ENCODE measurements at places on chromosomes 4 and X.

GRCh38 chr4:123556526-123556925 is 159.9 kb downstream of the SPRY1 start:
- no peak for DNase-seq

GRCh38 chrX:109393859-109394258 is 88.0 kb downstream of the GUCY2F start:
- DNase-seq: no peak

- no peak for DNase-seq
Measured at GRCh38 chr4:104248726-104249125, 246.0 kb downstream of the CXXC4 start.

GRCh38 chr4:8053688-8054449 is 104.7 kb downstream of the ABLIM2 start:
- DNase-seq: no peak

DNA sequence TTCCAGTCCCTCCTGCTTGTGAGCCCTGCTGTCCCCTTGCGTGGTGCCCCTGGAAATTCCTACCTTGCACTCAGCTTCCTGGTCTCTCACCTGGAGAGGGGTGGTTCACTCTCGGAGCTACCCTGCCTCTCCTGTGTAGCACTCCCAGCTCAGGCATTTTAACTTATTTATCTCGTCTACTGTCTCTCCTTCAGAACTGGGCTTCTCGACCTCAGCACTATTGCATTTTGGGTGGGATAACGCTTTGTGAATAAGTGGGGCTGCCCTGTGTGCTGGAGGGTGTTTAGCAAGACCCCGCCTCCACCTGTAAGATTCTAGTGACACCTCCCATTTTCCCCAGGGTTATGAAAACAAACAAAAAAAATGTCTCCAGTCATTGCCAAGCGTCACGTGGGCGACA is 56.0 kb upstream of the SORCS2 start:
- no peak for DNase-seq

- DNase-seq: no peak
Measured at GRCh38 chrX:130378024-130378669, 7.3 kb downstream of the GPR119 start.

DNA sequence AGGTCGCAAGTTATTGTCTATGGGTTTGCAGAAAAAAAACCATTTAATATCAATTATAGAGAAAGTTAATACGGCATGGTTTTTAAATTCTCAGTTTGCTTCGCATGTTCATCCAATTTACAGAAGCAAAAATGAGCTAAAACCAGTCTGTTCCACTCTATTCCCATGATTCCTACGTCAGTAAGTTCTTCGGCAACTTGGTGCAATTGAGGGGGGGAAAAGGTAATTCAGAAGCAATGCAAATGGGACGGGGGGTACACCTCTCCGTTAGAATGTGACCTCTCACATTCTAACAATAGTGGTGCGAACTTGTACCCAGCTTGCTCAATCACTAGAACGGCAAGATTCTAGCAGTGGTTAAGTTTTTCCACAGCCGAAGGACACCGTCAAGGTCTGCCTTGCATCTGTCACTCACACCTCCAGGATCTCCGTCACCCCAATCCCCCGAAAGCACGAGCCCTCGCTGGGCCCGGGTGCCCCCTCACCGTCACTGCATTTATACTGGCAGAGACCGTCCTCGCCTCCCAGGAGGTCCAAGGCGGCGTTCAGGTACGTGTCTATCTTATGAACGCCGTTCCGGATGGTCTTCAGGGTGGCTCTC is 653 bp downstream of the PLA2G12A start:
- DNase-seq: no peak

- no peak for DNase-seq
Measured at GRCh38 chrX:118627084-118627758, 100.2 kb upstream of the IL13RA1 start.

- DNase-seq: no peak
Measured at GRCh38 chr4:184934961-184935360, 83.3 kb upstream of the HELT start.

GRCh38 chr4:116361790-116362189 is 723.6 kb downstream of the TRAM1L1 start:
- no peak for DNase-seq

- no peak for DNase-seq
Measured at GRCh38 chr4:115274545-115274944, 161.1 kb upstream of the NDST4 start.

DNA sequence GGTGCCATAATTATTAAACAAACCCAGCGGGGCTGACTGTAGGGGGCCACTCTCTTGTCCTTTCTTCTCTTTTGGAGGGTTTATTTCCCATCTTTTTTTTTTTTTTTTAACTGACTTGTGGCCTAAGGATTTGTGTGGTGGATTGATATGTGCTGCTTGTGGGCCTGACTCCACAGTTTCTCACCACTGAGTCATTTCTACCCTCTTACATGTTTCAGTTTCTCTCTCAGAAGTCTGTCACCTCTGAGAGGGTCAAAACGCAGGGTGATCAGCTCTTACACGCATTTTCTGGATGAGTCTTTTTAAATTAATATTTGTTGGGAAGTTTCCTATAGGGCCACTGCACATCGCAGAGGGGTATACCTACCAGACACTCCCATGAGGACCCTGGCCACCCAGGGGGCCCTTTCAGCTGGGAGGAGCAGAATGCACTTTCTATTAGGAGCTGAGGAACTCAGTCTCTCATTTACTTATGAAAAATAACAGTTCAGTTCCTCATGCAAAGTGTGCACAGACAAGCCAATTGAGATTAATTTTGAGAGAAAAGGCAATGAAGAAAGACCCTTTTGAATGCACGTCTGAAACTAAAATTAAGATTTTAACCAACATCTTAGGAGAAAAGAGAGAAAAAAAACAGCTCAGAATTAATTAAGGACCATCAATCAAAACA is 407.9 kb downstream of the TECRL start:
- DNase-seq: no peak

- DNase-seq: no peak
Measured at GRCh38 chr4:175954685-175955084, 111.0 kb upstream of the WDR17 start.

GRCh38 chrX:18873189-18873791 is 110.6 kb downstream of the PHKA2 start:
- DNase-seq: peak; percentile 66

DNA sequence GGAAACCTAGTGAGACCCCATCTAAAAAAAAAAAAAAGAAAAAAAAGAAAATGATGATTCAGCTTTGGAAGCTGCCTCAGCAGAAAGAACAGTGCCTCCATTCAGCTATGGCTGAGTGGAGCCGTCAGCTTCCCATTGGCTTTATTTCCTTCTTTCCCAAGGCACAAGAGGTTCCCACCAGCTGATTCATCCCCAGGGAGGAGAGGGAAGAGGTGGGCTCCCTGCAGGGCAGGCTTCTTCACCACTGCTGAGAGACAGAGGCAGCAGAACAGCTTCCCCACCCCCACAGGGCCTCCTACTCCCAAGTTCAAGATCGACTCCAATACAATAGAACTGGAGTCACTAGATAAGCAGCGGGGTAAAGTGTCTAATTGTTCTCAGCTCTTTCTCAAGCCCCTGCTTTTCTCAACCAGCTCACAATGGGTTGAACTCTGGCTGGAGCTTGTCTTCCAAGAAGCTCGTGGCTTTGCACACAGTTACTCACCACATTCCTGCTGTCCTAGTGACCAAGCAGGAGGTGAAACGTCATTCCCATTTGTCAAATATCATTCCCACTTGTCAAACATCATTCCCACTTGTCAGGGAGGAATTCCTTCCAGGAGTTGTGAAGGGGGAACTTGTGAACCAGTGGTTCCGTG is 47.8 kb downstream of the FHDC1 start:
- peak; percentile 9 for DNase-seq

DNA sequence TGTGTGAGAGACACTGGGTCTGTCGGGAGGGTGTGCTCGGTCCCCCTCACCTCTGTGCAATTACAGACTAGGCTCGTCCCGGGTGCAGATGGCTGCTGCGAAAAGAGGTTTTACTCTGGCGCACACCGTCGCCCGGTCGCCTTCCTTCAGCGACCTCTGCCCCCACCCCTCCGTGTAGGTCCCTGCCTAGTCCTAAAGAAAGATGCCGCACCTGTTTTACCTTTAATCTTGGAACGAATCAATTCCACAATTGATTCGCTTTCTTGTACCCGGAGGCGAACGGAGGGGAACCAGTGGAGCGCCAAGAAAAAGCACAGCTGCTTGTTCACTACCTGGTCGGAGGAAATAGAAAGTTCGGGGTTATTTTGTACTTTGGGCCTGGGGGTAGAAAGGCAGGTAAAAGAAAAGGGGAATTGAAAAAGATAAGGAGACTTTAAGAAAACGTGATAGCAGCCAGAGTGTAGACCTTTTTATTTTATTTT is 1.2 kb downstream of the NPNT start:
- no peak for DNase-seq

GRCh38 chrX:97527725-97528124 is 644.0 kb downstream of the RPA4 start:
- no peak for DNase-seq

- no peak for DNase-seq
Measured at GRCh38 chrX:65582450-65583082, 48.0 kb upstream of the LAS1L start.

GRCh38 chrX:80602036-80602860 is 182.0 kb downstream of the TENT5D start:
- no peak for DNase-seq

DNA sequence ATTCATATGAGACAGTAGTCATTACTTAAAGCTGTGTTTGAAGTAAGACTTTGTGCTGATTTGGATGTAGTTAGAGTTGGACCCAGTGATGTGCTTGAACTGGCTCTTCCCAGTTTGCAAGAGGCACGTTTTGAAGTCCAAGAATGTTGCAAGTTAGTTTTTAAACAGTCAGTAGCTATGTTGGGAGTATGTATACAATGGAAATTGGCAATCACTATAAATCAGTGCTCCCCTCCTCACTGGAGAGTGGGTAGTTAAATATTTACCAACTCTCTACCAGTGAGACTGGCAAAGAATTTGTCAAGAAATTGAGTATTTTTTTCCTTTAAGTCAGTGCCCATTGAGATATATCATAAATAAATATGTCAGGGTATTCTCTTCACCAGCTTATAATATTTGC is 191.9 kb upstream of the SPRY1 start:
- DNase-seq: no peak

- no peak for DNase-seq
Measured at GRCh38 chr4:18077808-18078207, 56.3 kb upstream of the LCORL start.

- DNase-seq: peak; percentile 83
Measured at GRCh38 chr4:90127223-90127705, at the start of gene CCSER1. Gene CCSER1 (plus strand): TSS chr4:90127394.

DNA sequence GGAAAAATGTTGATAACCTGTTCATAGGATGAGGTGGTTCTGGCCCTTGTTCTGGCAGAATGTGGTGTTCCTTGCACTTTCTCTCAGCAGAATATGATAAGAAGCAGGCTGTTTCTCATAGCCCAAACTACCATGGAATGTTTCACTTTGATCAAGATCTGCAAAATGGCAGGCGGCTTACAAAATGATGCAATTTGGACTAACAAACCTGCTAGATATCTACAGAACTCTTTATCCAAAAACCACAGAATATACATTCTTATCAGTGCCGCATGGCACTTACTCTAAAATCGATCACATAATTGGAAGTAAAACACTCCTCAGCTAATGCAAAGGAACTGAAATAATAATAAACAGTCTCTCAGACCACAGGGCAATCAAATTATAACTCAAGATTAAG is 55.9 kb upstream of the ABCB7 start:
- DNase-seq: no peak

DNA sequence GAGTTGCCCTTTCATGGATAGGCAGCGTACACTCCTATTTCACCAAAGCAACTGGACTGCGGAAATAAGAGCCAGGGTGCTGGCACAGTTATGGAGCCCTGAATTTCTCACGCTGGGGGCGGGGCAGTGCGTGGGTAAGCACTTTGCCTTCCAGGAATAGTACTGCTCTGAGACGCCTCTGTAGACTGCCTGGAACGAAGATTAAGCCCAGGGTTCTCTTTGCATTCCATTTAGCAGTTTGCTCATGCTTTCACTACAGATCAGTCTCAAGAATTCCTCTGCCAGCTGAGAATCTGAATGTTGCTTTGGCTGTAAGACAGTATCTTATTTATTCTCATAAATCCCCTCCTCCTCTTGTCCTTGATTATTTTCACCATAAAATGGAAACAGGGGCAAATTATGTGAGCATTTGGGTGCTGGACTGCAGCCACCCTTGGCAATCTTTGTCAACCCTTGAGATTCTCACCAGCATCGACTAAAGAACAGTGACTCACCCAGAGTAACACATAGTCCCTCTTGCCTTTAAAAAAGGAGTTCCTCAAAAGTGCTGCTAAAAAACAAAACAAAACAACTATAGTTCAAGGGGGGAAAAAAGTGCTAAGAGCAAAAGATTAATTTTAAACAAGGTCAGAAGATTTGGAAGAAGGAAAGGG is 88.9 kb upstream of the CITED1 start:
- no peak for DNase-seq

GRCh38 chr4:110886270-110886669 is 263.4 kb upstream of the PITX2 start:
- no peak for DNase-seq

DNA sequence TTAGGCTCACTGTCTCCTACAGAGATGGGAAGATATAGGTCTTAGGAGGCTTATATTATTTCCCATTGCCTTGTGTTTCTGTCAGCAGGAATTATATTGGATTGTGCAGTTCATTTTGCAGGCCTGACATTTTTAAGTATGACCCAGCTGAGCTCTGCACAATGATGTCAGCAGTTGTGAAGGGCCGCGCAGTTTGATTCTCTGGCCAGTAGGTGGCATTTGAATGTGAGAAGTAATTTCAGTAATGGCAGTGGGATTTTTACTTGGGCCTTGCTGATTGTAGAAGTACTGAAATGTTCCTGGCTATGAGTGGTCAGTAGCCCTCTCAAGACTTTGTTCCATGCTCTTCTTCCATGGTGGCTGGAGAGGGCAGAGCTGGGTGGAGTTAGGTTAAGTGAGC is 247.2 kb upstream of the MTMR8 start:
- no peak for DNase-seq

- no peak for DNase-seq
Measured at GRCh38 chrX:140274811-140275525, 229.9 kb downstream of the SOX3 start.

DNA sequence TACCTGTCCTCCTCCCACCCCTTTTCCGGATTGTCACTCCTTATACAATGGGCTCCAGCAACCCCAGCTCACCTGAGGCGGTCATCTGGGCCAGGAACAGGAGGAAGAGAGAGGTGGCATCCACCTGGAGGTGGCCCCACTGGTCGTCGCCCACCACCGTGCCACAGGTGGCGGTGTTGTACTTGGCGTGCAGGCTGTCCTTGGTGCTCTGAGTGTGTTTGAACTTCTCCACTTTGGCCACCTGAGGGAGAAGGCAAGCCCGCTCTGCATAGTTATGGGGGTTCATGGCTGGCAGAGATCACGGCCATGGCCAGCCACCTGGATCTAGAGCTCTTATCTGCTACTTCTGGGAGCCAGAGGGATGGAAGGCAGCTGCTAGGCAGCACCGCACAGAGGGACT is 32.9 kb downstream of the PHKA2 start:
- no peak for DNase-seq

GRCh38 chr4:140884431-140885058 is 128.4 kb upstream of the TBC1D9 start:
- no peak for DNase-seq

GRCh38 chr4:40749717-40750460 is at the start of gene NSUN7:
Gene NSUN7 (plus strand): TSS chr4:40749955. CDS start chr4:40750694, 739 bp downstream.
- no peak for DNase-seq

GRCh38 chr4:18314731-18315130 is 293.2 kb upstream of the LCORL start:
- no peak for DNase-seq
